ENCODE measurements at places on chromosomes 4 and X.
A peak's percentile ranks its signal among the peaks of the same experiment; 100 is the strongest.

DNA sequence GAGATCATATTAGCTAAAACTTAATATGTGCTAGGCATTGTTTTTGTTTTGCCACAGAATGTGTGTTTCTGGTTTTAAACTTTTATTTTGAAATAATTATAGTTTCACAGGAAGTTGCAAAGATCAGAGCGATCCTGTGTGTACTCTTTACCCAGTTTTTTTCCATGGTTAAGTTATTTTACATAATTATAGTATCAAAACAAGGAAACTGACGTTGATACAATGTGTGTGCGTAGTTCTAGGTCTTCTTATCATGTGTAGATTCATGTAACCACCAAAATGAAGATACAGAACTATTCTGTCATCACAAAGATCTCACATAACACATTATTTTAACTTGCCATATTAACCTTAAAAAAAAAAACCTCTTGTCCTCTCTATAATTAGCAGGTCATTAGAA is 69.2 kb downstream of the BLTP1 start:
- DNase-seq: no peak

DNA sequence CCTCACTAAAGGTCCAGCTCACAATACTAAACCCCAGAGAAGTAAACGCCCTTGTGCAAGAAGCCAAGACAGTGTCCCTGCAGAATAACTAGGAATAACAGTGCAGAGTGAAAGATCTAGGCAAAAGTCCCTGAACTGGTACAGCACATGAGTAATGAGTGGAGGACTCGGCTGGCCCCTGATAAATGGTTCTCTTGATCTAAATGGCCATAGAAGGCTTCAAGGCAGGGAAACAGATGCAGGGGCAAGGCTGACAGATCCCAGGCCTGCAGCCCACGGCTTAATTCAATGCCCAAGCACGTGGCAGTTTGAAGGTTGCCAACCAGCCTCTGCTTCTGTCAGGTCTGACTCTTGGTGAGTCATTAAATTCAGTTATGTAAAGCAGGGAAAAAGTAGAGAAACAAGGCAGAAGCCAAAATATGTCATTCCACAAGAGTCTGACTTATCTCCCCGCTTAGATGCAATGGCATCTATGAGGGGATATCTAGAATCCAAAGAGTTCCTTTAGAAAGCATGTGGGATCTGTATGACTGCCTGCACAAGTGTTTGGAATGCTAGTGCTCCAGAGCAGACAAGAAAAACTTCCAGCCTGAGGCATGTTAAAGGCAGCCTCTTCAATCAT is 121.3 kb downstream of the PRDM5 start:
- DNase-seq: peak; percentile 93

GRCh38 chrX:46588263-46588662 is 14.7 kb downstream of the CHST7 start:
- DNase-seq: no peak

DNA sequence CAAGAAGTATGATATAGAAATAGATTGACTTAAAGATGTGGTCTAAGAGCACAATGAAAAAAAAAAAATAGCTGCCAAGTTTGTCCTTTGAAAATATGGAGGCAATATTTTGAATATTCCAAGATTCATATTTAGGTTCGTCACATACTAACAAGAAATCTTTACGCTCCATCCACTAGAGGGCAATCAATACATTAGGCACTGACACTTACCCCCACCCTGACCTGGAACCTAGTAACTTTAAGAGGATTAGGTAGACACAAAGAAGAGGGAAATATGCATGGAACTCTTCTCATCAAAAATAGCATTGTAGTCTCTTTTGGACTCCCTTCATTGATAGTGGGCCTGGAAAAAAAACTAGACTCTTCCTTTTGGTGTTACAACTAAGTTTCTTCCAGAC is 1108.1 kb downstream of the PCDH19 start:
- no peak for DNase-seq

GRCh38 chrX:45806410-45807121 is 605.9 kb upstream of the DIPK2B start:
- DNase-seq: peak; percentile 84

DNA sequence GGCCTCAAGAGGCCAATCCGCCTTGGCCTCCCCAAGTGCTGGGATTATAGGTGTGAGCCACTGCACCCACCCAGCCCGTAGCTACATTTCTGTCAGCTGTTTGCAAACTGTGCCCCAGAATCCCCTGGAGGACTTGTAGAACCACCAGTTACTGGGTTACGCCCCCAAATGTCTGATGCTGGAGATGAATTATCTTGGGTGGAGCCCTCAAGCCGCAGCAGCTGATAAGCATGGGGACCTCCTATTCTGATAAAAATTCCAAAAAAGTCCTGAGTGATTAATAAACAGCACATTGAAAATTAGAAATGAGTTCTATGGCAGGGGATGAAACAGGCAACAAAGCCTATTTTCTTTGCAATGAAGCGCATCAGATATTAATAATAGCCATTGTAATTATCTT is 105.0 kb downstream of the PTTG2 start:
- no peak for DNase-seq

GRCh38 chr4:113636877-113637276 is 124.7 kb downstream of the CAMK2D start:
- DNase-seq: no peak

GRCh38 chrX:52983321-52984000 is 25.1 kb upstream of the FAM156A start:
- DNase-seq: no peak

GRCh38 chrX:65873385-65873784 is 166.5 kb downstream of the VSIG4 start:
- DNase-seq: no peak

Data from islet precursor cell (in vitro differentiated cells).